ENCODE measurements at places on chromosomes 5 and 9.

DNA sequence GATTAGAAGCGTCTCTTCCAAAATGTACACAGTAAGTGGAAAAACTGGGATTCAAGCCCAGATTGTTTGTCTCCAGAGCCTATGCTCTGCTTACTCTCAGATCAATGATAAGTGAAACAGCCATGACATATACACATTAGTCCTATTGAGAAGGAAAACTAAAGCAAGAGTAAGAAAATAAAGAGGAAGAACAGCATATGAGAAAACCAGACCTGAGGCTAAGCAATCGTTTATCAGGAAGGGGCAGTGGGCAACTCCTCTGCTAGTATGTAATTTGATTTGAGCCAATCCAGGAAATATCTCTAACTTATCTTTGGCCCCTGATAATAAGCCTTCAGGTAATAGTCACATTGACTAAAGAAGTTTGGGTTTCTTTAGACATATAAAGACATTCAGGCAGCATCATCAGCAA is 789.9 kb upstream of the C9orf72 start:
- no peak for DNase-seq

- no peak for DNase-seq
These were observed 298.5 kb downstream of the ARHGAP26 start for GRCh38 chr5:143068712-143069111.

DNA sequence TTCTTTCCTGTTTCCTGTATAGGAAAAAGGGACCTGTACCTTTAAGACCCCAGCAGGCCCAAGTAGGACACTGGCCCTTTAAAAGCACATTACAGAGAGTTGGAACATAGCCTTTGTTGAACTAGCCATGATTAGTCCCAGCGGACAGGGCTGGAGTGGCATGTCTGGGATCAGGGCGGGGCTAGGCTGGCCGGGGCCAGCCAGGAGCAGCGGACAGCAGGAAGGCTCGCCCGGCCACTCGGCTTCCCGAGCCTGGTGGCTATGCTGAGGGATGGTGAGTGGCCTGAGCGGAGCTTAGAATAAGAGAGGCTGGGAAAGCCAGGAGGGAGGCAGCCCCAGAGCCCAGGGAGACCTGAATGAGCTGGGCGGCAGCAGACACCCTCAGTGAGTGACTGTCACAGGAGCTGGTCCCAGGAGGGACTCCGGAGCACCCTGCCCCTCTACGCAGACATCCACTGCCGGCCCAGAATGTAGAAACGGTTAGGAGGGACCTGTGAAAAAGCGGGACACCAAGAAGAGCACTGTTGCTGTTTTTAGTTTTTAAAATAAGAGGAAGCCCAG is 92.1 kb downstream of the DAB2IP start:
- no peak for DNase-seq

DNA sequence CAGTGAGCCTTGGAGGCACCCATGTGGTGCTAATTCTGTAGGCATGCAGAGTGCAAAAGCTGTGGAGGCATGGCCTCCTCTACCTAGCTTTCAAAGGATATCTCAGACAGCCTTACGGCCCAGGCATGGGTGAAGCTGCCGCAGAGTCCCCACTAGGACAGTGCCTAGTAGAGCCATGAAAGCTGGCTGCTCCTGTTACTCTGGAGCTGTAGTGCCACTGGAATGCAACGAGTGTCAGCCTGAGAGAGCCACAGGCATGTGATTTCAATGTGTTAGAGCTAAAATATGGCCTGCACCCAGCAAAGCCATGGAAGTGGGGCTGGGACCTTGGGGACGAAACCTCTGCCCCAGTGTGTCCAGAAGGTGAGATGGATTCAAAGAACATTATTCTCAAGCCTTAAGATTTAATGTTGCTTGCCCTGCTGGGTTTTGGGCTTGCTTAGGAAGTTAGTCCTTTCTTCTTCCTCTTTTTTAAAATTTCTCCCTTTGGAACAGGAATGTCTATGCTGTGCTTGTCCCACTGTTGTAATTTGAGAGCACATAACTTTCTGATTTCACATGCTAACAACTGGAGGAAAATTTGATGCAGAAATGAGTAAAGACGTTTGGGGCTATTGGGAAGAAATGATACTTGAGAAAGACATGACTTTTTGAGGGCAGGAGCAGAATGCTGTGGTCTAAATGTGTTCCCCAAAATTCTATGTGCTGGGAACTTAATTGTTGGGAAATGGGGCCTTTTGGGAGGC is 298.4 kb downstream of the PSAT1 start:
- DNase-seq = no peak

DNA sequence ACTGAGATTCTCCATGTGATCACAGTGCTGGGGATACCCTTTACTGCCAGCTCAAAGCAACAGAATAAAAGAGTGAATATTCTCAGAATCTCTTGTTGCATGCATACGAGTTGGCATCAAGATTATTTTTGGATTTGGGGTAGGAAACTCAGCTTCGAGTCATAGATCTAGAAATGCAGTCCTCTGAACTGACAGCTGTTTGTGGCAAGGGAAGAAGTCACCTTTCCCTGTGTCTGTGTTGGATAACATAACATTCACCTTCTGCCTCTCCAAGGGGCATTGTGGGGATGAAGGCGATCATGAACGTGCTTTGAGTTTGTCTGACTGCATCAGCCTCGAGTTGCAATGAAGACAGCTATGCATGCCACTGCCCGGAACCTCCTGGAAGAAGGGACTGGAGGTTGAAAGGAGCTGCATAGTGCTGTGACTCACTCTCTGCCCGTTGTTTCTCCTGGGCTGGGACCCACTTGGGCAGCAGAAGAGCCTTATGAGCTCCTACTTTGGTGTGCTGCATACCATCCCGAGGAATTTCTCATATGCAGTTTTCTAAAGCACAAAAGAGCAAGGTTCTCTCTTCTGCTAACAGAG is 231.7 kb downstream of the ARHGAP26 start:
- peak; percentile 19 for DNase-seq

DNA sequence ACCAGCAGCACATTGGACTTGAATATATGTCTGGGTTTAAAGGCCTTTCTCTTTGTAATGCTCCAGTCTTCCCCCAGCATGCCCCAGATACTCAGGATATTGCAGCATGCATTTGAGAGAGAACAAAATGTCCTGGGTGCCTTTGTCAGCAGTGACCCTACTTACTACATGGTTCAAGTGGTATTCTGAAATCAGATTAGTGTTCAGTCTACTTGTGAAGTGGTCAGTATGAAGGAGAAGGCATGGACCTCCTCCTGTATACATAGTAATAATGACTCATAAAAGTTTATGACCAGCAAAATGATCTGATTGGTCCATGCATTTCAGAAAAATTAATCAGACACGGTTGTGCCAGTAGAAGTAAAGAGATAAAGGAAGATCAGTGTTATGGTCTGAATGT is 25.4 kb downstream of the GPR21 start:
- DNase-seq = no peak

GRCh38 chr9:129868872-129869486 is 33.7 kb downstream of the USP20 start:
- DNase-seq = peak; percentile 96

- no peak for DNase-seq
These were observed 260.9 kb downstream of the KIF4B start for GRCh38 chr5:155274484-155274883.

DNA sequence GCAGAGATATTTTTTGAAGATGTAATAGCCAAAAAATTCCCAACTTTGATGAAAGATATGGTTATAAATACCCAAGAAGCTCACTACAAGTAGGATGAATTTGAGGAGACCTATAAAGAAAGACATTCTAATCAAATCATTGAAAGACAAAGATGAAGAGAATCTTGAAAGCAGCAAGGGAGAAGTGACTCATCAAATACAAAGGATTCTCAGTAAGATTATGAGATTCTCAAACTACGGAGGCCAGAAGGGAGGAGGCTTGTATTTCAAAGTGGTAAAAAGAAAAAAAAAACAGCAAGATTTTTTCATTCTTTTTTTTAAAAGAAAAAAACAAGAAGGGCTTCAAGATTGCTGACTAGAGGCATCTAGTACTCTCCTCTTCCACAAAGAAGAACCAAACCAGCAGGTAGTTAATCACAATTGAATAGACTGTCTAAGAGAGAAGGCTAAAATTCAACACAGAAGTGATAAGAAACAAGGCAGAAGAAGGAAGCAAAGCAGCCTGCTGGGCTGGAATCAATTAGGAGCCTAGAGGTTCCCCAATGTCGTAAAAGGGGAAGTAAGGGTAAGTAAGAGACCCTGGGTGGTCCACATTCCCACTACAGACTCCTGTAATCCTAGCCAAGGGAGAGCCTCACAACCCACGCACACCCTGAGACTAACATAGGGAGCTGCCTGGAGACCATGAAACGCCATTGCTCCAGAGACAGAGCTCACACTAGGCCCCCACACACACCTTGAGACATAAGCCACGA is 59.1 kb upstream of the NIPAL4 start:
- DNase-seq = no peak

GRCh38 chr9:99162759-99163364 is 57.9 kb downstream of the TGFBR1 start:
- DNase-seq = peak; percentile 17

GRCh38 chr9:114081441-114082016 is 3.4 kb upstream of the AMBP start:
- DNase-seq = no peak

- DNase-seq = no peak
These were observed 119.8 kb downstream of the AUH start for GRCh38 chr9:91241909-91242308.

- no peak for DNase-seq
These were observed 35.0 kb downstream of the RANBP17 start for GRCh38 chr5:170896779-170897178.

DNA sequence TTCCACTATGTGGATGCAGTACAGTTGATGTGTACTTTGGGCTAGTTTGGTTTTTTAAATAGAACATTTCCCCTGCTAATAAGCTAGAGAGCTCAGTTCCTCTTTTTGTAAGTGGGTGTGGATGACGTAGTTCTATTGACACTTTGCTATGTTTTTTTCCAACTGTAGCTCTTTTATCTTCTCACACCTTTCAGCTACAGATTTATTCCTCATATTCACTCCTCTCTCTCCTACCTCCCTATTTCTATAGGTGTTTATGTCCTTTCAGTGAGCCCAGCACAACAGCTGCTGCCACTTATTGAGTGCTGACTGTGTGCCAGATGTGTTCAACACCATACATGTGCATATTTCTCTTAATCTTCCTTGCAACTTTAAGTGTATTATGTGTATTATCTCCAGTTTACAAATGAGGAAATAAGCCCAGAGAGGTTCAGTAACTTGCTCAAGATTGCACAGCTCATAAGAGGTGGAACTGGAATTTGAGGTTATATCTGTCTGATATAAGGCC is 215.7 kb downstream of the SEMA6A start:
- DNase-seq = no peak

DNA sequence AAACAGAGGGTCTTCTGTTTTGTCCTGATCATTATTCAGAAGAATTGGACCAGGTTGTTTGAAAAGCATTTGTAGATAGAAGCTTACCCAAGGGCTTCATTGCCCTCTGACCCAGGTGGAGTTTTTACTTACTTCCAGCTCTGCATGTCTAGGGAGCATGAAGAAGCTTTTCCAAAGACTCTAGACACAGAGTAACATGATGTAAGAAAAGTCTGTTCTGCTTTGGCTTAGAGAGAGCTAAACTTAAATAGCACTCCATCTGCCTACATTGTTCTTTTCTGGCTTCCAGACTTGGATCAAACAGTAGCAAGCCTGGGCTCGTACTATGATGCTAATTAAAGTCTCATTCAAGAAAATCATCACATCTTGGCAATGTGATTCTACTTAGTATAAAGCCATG is 112.1 kb downstream of the SNCAIP start:
- DNase-seq = no peak

DNA sequence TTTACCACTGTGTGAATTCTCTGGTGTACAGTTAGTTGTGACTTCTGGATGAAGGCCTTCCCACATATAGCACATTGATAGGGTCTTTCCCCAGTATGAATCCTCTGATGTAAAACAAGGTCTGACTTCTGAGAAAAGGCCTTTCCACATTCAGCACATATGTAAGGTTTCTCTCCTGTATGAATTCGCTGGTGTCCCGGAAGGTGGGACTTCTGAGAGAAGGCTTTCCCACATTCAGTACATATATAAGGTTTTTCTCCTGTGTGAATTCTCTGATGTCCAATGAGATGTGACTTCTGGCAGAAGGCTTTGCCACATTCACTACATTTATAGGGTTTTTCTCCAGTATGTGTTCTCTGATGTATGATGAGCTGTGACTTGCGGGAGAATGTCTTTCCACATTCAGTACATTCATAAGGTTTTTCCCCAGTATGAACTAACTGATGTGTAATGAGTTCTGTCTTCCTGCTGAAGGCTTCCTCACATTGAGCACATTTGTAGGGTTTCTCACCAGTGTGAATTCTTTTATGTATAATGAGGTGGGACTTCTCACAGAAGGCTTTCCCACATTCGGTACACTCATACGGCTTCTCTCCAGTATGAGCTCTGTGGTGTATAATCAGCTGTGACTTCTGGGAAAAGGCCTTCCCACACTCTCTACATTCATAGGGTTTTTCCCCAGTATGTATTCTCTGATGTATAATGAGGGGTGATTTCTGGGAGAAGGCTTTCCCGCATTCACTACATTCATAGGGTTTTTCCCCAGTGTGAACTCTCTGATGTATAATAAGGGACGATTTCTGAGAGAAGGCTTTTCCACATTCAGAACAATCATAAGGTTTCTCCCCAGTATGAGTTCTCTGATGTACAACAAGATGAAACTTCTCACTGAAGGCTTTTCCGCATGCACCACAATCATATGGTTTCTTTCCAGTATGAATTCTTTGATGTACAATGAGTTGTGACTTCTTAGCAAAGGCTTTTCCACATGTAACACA is 9.1 kb downstream of the ZNF300 start:
- DNase-seq = no peak

DNA sequence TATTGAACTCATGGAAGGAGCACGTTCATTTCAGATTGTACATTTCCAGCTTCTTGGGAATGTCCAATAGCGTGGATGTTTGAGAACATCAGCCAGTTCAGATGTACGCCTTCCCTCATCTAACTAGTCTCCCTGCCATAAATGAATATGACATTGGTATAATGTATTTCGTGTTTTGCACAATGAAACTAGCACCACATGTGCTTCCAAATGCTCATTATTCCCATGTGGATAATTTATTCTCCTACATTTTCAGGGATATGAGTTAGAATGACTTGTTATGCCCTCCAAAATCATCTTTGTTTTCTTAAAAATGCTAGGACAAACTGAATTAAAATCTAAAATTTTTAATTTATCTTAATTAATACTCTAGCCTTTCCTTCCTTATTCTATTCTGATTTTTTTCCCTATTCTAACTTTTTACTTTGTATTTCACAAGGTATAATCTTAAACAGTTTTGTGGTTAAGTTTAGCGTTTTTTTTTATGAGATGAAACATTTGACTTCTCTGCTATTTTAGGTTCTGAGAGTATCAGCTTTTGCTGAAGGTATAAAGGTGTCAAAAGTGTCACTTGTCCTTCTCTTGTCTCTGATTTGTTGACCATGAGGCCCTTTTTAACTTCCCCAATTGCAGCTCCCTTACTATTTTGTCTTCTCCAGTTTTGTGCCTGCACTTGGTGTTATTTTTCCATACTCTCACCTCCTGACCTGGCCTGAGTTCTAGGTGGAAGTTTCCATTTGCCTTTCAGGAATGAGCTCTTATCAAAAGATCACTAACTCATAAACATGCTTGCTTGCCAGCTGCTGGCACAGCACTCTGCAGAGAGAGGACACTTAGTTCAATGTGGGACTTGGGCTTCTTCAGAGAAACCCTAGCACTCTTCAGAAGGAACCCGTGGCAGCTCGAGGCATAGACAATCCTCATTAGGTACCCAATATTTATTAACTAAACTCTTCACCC is 106.8 kb downstream of the FRMD3 start:
- DNase-seq = no peak

All from CD4-positive, alpha-beta T cell treated with Interleukin-6 at 100 ng/mL for 8 hours (primary cell).